ENCODE measurements at places on chromosomes 11 and 22.

GRCh38 chr11:132692891-132693290 is 839.4 kb downstream of the OPCML start:
- DNase-seq, result no peak

DNA sequence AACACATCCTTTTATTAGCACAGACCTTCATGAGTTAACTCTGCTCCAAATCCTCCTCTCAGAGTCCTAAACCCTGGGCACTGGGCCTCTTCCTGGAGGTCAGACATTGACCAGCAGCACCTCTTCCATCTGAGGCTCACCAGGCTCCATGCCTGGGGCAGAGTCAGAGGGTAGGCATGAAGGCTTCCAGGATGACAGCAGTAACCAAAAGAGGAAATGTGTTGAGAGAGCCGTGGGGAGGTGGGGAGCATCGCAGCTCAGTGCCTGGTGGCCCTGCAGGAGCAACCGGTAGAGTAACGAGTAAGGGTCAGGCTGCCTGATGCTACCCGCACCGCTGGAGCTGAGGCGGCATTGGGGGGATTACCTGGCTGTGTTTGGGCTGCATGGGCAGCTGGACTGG is 9.4 kb upstream of the NAV2 start:
- no peak for DNase-seq

DNA sequence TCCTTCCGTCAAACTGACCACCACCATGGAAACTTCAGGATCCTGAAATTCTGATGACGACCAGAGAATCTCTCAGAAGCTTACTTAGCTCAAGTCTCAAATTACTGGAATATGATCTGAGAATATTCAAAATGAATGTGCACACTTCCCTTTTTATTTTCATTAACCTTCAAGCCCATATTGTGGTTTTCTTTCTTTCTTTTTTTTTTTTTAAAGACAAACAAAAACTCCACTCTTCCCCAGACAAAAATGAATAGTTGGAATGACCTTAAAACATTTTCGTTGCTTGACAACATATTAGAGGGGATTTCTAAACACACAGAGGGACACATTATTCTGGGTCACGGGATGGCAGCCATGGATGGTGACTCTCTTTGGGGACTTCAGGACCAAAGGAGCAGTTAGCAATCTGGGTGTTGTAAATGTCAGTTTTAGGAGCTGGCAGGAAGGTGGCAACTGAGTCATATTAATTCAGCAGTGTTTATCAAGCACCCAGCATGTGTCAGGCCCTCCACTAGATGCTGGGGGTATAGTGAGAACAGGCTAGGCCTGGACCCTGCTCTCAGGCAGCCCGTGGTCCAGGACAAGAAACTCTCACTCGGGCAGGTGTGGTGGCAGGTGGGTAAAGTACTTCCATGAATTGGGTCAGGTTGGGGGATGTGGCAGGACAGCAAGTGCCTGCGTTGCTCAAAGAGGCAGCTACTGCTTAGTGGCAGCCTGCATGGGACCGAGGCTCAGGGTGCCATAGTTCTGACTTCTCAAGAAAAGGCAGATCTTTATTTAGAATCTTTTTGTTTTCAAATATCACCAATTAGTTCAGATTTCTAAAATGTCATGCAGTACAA is 126.1 kb downstream of the HIPK3 start:
- DNase-seq, result no peak

GRCh38 chr11:7759010-7759409 is 37.7 kb downstream of the OR5P2 start:
- no peak for DNase-seq

GRCh38 chr11:61293867-61294716 is 1.0 kb downstream of the VWCE start:
- peak; percentile 34 for DNase-seq

DNA sequence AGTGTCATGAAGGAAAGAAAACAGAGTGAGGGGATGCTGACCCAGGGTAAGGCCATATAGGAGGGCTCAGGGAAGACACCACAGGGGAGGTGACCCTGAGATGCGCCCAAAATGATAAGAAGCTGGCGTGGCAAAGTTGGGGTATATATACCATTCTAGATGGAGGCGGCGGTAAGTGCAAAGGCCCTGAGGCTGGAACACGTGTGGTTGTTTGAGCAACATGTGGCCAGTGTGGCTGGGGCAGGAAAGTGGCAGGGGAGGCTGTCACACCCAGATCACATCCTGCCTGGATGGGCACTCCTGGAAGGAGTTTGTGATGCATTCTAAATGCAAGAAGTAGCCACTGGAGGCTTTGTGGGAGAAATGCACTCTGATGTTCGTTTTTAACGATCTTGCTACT is 70.2 kb downstream of the CYTH4 start:
- DNase-seq, result no peak

DNA sequence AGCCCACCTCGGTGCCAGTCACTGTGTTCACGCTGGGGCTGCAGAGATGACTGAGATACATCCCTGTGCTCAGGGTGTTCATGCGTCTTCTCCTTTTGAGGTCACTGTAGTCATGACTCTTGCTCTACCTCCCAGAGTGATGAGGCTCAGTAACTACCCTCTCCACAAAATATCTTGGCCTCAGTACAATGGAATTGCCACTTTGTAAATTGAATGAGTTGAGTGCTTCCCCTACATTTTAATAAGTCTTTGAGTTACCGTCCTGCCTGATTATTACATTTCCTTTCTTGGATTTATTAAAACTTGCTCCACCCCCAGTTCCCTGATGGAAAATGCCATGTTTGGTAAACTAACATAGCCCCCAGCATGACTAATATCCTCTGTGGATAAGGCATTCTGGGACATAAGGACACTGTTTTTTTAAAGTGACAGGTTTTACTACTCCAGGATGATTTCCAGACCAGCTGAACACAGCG is 15.9 kb downstream of the PRSS23 start:
- no peak for DNase-seq

GRCh38 chr22:27349456-27349855 is 452.1 kb downstream of the MN1 start:
- no peak for DNase-seq

DNA sequence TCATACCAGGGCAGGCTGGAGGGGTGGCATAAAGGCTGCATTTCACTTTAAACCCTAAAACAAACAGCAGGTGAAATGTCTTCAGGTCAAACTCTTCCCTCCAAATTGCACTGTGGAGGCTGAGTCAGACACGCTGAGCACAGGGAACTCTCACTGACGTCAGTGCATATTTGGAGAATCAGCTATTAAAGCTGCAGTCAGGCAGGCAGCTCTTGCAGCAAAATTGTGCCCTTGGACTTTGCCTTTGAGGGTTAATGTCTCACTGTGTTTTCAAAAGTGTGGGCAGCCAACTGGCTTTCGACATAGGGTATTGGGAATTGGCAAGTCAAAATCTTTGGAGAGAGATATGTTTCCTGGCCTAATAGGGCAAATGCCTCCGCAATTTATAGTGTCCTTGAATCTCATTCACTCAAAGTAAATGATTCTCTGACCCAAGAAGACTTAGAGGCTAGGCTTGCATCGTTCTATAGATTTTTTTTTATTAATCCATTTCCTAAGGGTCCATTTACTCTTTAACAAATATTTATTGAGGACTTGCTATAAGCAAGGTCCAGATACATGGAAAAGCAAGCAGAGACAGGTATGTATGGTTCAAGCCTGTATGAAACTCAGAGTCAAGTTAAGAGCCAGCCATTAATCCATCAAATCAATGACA is 27.7 kb upstream of the SMCO4 start:
- no peak for DNase-seq

DNA sequence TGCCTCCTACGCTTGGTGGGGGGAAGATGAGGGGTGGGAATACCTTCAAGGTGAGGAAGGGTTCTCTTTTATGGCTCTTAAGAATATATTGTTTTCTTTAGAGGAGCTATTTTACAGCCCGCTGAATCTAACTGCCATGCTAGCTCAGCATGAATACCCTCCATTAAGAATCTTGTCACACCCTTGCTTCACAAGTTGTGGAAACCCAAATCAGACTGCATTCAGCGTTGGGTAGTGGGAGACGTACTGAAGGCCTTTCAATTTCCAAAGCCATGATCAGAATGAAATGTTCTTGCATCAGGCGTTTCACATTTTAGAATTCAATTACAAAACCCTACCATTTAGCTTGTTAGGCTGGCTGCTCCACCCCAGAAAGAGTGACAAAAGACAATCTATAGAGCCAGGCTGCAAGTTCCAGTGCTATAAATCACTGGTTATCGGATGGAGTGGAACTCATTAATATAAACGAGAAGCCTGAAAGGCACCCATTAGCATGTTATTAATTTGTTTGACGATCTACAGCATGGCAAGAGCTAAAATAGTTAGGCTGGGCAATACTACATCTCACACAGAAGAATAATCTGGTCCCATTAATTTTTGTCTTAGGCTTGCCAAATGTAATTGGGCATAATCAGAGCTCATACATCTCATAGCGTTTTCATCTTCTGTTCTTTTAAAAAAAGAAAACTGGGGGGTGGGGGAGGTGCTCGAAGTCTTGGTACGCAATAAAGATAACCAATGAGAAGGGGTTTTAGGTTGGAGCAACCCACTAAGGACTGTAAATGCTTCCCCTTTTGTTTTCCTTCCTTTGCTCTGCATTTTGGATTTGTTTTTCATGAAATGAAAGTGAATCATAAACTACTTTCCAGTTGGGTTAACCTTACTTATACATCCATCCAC is 57.5 kb downstream of the ABTB2 start:
- DNase-seq, result no peak

DNA sequence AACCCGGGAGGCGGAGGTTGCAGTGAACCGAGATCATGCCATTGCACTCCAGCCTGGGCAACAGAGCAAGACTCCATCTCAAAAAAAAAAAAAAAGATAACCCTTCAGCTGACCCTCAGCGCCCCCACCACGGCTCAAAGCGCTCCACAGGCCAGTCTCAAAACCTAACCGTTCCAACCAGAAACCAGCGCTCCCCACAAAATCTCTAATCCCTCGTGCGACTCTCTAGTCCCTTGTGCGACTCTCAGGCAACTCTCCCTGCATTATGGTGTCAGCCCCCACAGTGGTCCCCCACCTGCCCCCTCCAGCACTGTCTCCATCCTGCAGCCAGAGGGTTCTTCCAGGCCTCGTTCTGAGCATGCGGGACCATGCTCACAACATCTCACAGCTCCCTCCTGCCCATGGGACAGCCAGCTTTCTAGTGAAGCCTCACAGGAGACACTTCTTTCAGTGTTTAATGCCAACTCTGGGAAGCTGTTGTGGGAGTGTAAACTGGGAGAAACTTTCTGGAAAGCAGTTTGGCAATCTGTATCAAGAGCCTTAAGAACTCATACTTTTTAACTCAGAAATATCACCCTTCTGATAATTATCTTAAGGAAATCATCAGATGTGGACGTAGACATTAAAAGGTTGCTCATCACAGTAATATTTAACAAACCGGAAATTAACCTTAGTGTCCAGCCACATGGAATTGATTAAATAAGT is 4.2 kb upstream of the RASGRP2 start:
- DNase-seq, result no peak

DNA sequence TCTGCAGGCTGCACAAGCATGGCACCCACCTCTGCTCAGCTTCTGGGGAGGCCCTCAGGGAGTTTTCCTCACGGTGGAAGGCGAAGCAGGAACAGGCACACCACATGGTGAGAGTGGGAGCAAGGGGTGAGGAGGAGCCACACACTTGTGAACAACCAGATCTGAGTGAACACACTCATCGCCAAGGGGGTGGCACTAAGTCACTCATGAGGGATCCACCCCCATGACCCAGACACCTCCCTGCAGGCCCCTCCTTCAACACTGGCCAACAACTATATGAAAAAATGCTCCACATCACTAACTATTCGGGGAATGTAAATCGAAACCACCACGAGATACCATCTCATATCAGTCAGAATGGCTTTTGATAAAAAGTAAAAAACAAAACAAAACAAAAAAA is 722 bp upstream of the KRTAP5-2 start:
- DNase-seq, result no peak

GRCh38 chr22:30301995-30302809 is 12.9 kb upstream of the CASTOR1 start:
- no peak for DNase-seq

GRCh38 chr11:8080069-8080670 is 841 bp upstream of the TUB start:
- no peak for DNase-seq

All from stimulated activated CD8-positive, alpha-beta memory T cell treated with anti-CD3 and anti-CD28 coated beads, Interleukin-15, amount 100 ng/mL, for 4 hours (primary cell).